ENCODE measurements at places on chromosomes 2 and 18. TPM values are rescaled to one million over a fixed set of nuclear protein-coding genes. Genes with fewer than 3 reads are reported as not detected.

DNA sequence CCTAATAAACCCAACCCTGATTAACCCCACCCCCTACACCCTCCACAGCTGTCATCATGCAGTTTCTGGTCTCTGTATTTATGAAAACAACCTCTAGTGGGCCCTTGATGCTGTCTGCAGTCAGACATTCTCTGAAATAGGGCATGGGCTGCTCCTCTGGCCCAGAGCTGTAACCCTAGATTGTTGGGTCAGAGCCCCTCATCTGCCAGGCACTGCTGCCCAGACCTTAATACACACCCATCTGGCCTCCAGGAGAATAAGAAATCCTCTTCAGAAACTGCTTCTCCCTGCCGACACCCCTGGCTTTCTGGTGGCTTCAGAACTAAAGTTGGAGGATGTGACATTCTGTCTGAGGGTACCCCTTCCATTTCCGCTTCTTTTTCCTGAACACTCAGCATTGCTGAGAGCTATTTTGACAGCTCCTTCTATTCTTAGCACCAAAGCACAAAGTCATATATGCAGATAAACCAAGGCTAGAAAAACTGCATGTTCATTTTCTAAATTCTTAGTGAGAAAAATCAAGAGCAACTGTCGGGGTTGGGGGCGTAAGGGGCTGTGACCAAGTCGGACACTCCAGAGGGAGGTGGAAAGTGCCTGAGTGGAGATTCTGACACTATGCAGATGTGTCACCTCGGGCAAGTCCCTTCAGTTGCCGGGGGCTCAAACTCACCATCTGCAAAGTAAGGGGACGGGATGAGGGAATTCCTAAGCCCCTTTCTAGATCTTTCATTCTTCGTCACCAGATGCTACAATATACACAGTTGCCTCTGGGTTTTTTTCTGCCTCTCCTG is 28.7 kb downstream of the SRSF7 start:
- H3K27me3 ChIP-seq = no peaks in the 10 kb centered on the region
- no peak for DNase-seq
- no peak overlapping the region for H3K27ac ChIP-seq
- H3K4me3 ChIP-seq = no peak overlapping the region
- no peaks in the 10 kb centered on the region for H3K36me3 ChIP-seq

GRCh38 chr2:144592500-144593256 is 72.8 kb upstream of the ZEB2 start:
- H3K4me3 ChIP-seq = no peak overlapping the region
- DNase-seq = no peak
- H3K4me1 ChIP-seq = no peaks in the 10 kb centered on the region

DNA sequence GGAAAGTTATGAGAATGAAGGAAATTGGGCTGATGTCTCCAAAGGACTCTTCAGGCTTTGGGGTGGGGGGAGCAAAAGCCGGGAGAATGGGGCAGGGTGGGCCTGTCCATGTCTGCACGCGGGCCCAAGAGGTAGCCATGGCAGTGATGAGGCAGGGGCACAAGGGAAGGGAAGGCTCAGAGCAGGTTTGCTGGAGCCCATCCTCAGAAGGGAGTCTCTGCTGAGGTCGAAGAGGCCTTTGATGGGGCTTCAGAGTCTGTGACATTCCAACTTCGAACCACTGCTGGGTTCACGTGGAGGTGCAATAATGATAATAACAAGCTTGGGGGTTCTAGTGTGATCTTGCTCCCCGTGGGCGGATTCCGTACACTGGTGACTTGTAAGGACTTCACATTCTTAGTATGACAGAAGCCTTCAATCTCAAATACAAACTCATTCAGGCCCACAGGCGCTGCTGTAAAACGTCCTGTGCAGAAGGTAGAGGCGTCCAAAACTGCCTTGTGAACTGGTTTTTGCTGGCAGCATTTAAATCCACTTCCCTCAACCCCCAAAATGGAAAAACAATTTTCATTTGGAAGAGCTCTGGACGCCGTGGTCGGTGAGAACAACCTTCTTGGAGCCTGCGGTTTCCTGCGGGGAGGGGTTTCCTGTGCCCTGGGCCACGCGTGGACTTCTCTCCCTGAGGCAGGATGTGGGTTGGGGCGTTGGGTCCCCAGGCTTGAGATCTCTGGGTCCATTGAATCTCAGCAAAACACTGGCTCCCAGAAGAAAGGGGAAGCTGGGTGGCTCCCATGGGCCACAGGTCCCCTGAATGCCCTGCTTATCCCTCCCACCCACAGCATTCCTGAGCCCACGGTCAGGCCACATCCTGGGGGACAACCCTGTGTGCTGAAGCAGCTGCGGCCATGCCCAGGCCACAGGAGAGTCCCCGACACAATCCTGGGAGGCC is 151.0 kb downstream of the TPO start:
- H3K27ac ChIP-seq = no peak overlapping the region
- no peaks in the 10 kb centered on the region for H3K36me3 ChIP-seq
- no peaks in the 10 kb centered on the region for H3K4me1 ChIP-seq
- no peak overlapping the region for H3K4me3 ChIP-seq
- DNase-seq = no peak
- H3K27me3 ChIP-seq = no peaks in the 10 kb centered on the region

GRCh38 chr2:101790416-101790815 is 92.9 kb downstream of the MAP4K4 start:
- peak overlapping the region; percentile 46 for H3K27ac ChIP-seq
- DNase-seq = no peak
- peaks cover 22% of the 10 kb centered on the region for H3K4me1 ChIP-seq
- no peaks in the 10 kb centered on the region for H3K27me3 ChIP-seq
- no peaks in the 10 kb centered on the region for H3K36me3 ChIP-seq

DNA sequence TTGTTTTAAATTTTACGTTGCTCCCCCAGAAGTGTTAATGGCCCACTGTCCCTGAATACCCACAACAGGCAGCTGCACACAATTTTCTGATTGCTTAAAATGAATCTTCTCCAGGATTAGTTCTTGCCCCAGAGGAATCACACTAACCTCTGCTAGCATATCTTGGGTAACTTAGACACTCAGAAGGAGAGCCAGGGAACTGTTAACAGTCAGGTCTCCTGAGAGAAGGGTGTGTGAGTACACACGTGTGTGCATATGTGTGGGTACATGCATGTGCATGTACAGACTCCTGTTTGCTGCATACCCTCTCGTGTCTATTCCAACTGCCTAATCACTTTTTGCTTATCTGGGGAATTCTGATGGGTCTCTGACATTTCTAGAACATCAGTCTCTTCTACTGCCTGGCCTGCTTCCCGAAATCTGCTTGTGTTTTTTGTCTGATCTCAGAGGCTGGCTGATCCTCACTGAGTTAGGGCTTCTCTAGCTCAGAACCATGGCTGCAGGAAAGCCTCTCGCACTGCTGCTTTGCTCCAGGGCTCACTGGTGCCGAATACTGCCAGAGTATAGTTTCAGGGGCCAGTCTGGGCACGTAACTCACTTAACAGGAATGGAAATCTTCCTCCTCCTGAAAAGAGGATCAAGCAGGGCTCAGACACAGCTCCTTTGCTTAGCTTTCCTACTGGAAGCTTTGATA is 62.8 kb downstream of the PRELID3A start:
- no peak overlapping the region for H3K27ac ChIP-seq
- H3K27me3 ChIP-seq = no peaks in the 10 kb centered on the region
- H3K4me3 ChIP-seq = no peak overlapping the region
- H3K4me1 ChIP-seq = no peaks in the 10 kb centered on the region

GRCh38 chr2:239813261-239814115 is 211.7 kb downstream of the NDUFA10 start:
- no peaks in the 10 kb centered on the region for H3K36me3 ChIP-seq
- no peak overlapping the region for H3K4me3 ChIP-seq
- H3K27me3 ChIP-seq = no peaks in the 10 kb centered on the region
- H3K27ac ChIP-seq = no peak overlapping the region

DNA sequence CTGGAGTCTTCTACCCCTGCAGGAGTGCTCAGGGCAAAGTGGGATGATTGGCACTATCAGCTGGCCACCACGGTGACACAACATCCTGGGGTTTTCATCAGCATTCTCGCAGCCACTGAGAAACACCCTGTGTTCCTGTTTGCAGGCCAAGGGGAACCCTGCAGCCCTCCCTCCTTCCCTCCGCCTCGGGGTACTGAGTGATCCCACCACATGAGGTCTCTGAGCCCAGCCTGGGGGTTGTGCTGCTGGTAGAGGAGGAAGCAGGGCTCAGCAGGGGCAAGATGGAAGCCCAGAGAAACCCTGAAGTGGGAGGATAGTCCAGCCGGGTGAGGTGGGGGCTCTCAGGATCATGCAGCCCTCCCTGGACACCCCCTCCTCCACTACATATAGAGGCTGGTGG is at the start of gene OXER1:
TSS of gene OXER1 (minus strand) at position 40 of the 400 bp plus-strand sequence. CDS start 73 bp downstream, outside the sequence.
- H3K4me1 ChIP-seq = no peaks in the 10 kb centered on the region
- H3K27me3 ChIP-seq = no peaks in the 10 kb centered on the region
- no peaks in the 10 kb centered on the region for H3K36me3 ChIP-seq
- DNase-seq = no peak

Gene RAB17
- total RNA-seq = 61.5 TPM

DNA sequence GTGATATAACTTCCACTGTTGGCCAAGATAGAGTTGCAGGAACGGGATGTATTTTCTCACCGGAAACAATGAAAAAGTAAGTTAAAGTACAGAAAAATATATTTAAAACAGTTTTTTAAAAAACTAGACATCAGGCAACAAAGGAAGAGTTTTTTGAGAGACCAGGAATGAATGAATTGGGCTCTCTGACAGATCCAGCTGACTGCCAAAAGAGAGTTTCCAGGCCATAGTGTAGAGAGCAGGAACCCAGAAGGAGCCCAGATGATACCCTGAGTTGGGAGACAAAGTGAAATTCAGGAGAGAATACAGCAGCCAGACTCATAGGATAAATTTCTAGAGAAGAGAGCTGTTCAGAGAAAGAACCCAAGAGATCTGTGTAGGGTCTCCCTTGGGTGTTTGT is 362.6 kb upstream of the SMIM21 start:
- no peaks in the 10 kb centered on the region for H3K27me3 ChIP-seq
- no peak for DNase-seq
- H3K27ac ChIP-seq = no peak overlapping the region
- no peaks in the 10 kb centered on the region for H3K4me1 ChIP-seq

Gene TXNDC2
- total RNA-seq = not detected

Data from Caco-2 (cell line).